Suprapubic skin (tissue), 4 donors: ENCODE measurements at places on chromosomes 6 and 20.

DNA sequence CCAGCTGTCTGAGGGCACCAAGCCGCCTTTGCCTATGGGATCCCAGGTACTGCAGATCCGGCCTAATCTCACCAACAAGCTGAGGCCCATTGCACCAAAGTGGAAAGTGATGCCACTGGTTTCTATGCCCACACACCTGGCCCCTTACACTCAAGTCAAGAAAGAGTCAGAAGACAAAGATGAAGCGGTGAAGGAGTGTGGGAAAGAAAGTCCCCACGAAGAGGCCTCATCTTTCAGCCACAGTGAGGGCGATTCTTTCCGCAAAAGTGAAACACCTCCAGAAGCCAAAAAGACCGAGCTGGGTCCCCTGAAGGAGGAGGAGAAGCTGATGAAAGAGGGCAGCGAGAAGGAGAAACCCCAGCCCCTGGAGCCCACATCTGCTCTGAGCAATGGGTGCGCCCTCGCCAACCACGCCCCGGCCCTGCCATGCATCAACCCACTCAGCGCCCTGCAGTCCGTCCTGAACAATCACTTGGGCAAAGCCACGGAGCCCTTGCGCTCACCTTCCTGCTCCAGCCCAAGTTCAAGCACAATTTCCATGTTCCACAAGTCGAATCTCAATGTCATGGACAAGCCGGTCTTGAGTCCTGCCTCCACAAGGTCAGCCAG lies 283.0 kb downstream of the TSHZ2 start:
- DNase-seq: no peak

- DNase-seq: no peak
Measured at GRCh38 chr6:151351731-151352130, 39.6 kb downstream of the ZBTB2 start.

DNA sequence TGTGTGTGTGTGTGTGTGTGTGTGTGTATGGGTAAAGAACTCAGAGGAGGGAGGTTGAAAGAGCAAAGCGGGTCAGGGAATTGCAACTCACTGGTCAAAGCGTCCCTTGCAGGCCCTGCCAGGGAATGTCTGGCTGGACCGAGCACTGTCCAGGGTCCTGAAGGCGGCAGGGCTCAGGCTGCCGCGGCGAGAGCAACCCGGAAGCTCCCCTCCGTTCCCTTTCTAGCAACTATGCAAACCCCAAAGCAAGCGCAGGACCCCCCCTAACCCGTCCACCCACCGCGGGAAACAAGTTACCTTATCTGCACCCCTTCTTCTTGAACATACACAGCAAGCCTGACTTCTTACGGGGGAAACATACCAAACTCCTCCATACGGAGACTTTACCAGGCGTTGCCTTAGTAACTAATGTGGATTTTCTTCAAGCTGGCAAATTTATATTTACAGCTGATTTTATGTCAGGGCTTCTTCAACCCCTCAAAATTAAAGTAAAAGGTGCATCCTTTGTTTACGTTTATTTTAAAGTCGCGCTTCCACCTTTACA lies 538 bp upstream of the GRM1 start:
- no peak for DNase-seq

GRCh38 chr6:127111526-127111925 lies 6.9 kb upstream of the RSPO3 start:
- no peak for DNase-seq

GRCh38 chr6:155883741-155884140 lies 428.1 kb upstream of the NOX3 start:
- DNase-seq: no peak

DNA sequence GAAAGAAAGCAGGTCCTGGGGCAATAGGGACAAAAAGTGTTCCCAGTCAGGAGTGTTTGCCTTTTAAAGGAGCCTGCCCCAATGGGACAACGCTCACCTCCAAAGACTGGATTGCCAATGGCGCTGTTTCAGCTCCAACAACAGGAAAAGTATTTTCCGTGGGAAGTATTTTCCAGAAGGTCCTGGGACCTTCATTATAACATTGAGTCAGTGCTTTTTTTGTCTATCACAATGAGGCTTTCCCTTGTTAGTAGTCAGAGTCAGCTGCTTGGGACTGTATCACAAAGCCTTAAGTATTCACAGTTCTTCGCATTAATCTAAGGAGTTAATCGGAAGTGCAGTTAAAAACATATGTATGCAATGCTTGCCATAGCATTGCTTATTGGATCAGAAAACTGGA lies 17.3 kb downstream of the TRAF3IP2 start:
- no peak for DNase-seq

DNA sequence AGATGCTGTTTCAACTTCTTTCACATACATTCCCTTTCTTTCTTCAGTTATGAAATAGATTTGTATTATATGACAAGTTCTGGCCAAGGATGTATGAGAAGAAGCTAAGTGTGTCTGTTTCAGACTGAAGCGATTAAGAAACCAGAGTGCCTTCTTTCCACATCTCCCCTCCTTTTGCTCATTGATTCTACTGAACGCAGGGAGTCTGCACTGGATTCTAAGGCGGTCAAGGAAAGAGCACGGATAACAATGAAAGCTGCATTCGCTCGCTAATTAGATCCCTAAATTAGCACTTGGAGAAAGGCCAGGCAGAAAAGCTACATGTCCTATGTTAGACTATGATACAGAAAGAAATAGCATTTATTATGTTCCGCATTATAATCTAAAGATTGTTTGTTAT lies 267.7 kb downstream of the HAO1 start:
- DNase-seq: no peak

DNA sequence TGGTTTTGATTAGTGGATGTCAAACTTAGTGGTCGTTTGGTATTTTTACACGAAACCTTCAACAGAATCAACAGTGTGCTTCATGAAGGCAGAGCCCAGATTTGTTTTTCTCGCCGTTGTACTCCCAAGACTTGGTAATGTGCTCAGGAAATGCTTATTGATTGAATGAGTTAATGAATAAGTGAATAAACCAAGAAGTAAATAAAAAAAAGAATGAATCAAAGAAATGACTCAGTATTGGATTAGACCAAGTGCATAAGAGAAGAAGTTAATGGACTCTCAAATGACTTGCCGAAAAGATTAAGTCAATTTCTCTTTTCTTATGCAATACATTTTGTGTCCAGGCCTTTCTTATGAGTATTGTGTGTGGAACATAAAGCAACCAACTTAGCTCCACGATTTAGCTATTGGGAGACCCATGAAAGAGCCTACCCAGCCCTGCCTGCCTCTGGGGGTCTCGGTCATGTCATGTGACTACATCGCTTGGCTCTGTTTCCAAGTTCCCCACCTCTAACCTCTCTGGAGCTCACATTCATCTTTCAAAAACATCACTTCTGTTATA lies 10.6 kb upstream of the FUCA2 start:
- DNase-seq: no peak

- DNase-seq: no peak
Measured at GRCh38 chr20:610130-611046, at the start of gene TCF15. TSS of gene TCF15 (minus strand) at chr20:610309. CDS start at chr20:610237, 72 bp downstream.

DNA sequence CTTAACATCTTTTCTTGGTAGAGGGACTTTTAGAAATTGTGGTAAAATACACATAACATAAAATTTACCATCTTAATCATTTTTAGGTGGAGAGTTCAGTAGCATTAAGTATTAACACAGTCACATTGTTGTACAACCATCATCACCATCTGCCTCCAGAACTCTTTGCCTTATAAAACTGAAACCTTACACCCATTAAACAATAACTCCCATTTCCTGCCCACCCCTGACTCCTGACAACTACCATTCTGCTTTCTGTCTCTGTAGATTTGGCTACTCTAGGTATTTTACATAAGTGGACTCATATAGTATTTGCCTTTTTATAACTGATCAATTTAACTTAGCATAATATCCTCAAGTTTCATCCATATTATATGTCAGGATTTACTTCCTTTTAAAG lies 88.7 kb downstream of the ZHX3 start:
- no peak for DNase-seq

- DNase-seq: no peak
Measured at GRCh38 chr20:22862671-22863230, 172.4 kb upstream of the SSTR4 start.

GRCh38 chr6:39338397-39338796 lies 15.9 kb upstream of the KCNK16 start:
- no peak for DNase-seq

- DNase-seq: no peak
Measured at GRCh38 chr6:89954721-89955148, 60.5 kb downstream of the GJA10 start.

DNA sequence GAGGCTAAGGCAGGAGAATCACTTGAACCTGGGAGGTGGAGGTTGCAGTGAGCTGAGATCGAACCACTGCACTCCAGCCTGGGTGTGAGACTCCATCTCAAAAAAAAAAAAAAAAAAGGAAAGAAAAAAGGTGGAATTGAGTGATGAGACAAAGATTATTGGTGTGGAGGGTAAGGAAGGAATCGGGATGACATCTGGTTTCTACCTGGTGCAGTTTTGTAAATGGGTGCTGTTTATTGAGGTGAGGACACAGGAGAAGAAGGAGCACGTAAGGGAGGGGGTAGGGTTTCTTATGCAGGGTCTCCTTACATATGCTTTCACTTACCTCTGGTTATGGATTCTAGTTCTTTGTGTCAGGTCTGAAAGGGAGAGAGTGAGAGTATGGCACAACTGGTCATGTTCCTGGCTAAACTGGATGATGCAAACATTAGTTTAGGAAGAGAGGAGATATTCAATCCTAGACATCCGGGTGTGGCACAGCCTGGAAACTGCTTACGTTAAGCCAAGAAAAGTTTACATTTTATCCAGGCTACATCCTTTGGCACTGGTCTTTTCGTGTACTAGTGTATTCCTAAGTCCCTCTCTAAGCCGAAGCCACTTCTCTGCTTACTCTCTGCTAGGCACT lies 5.4 kb downstream of the RALY start:
- no peak for DNase-seq

DNA sequence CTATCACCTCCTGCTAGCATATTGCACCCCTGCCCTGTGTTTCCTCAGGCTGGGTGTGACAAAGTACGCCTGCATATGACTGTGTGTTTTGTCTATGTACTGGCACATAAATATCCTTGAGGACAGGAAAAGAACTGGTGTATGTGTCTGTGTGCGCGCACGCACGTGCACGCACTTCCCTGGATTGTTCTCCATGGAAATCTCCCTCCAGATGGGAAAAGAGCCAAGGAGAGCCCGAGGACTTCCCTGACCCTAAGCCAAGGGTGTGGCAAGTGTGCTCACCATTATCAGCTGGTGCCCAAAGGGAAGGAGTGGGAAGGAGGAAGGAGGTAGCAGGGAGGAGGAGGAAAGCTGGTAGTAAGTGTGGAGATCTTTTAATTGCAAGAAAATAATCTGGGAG lies 117.6 kb downstream of the HIVEP2 start:
- DNase-seq: no peak

DNA sequence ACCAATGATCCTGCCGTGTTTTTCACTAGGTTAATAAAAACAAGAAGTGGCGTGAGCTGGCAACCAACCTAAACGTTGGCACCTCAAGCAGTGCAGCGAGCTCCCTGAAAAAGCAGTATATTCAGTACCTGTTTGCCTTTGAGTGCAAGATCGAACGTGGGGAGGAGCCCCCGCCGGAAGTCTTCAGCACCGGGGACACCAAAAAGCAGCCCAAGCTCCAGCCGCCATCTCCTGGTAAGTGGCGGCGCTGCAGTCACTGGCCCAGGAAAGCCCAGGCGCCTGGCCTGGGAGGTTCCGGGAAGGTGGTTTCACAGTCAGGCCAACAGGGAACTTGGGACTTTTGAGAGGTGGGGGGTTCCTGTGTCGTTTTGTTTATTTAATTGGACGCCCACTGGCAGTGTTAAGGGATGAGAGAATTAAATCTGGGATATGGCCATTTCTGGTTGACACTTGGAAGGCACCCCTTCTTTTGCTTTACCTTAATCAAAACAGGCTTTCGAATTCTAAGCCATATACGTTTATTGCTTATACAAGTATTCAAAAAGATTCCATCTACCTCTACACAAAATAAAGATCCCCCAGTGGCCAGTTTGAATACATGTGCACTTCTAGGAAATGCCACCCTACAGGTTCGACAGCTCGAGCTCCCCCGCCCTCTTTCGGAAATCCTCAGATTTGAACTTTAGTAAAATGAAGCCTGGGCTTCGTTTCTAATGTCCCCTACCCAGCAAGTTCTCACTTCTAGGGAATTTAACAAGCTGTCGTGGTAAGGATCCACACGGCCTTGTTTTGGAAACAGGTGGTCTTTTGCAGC lies 138.9 kb downstream of the TMEM242 start:
- DNase-seq: peak; percentile 82

DNA sequence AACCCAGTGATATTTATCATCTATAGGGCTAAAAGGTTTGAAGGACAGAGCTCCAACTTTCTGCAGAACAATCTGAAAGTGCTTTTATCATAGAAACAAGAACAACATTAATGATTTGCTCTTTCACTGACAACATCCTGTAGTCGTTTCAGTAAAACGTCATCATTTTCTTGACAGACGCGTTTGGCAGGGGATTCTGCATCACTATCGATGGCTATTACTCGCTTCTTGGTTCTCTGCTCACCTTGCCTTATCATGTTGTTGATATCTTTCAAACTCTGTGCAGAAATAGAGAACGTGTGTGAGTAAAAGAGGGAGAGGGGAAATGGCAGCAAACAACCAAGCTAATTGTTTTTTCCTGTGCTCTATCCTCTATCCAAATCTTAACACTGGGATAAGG lies 47.1 kb upstream of the SAMHD1 start:
- DNase-seq: no peak

DNA sequence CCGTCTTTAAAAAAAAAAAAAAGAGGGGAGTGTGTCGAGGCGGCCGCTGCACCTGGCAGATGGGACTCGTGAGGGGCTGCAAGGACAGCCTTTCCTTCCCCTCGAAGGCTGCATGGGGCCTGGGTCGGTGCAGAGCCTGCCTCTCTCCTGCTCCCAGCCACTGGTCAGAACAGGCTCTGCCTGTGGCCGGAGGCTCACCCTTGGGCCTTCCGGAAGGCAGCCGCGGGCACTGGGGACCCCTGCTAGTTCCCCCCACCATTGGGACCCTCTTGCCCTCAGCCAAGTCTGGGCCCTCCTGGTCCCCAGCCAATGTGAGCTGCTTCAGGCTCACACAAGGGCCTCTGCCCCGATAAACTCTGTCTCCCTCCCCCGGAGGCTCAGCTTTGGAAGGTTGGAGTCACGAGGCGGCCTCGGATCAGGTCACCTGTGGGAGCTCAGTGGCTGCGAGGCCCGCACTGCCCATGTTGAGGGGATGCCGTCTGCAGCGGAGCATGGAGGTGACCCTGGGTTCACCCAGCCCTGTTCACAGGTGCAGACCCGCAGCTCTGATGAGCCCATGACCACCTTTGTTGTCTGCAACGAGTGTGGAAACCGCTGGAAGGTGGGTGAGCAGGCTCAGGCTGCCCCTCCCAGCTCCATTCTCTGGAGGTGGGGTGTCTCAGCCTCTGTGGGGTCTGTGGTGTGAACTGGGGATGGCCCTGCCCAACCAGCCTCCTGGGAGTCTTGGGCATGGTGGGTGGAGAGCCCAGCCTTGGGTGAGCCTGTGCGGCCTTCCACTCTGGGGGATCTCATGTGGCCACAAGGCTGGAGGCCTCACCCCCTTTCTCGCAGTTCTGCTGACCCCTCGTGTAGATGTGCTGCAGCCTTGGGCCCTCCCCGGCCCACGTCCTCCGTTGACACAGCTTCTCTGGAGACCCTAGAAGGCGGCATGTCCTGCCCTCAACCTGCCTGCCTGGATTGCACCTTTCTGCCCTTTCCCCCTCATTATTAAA lies 7.7 kb downstream of the RGS19 start:
- no peak for DNase-seq
